ENCODE measurements at places on chromosomes 4 and X.
A peak's percentile ranks its signal among the peaks of the same experiment; 100 is the strongest.

- DNase-seq: peak; percentile 36
Measured at GRCh38 chr4:83258461-83258860, 26.1 kb downstream of the COQ2 start.

GRCh38 chr4:145719752-145720624 is 40.0 kb downstream of the C4orf51 start:
- DNase-seq: no peak

GRCh38 chr4:73698217-73698616 is 42.2 kb upstream of the CXCL8 start:
- peak; percentile 67 for DNase-seq

DNA sequence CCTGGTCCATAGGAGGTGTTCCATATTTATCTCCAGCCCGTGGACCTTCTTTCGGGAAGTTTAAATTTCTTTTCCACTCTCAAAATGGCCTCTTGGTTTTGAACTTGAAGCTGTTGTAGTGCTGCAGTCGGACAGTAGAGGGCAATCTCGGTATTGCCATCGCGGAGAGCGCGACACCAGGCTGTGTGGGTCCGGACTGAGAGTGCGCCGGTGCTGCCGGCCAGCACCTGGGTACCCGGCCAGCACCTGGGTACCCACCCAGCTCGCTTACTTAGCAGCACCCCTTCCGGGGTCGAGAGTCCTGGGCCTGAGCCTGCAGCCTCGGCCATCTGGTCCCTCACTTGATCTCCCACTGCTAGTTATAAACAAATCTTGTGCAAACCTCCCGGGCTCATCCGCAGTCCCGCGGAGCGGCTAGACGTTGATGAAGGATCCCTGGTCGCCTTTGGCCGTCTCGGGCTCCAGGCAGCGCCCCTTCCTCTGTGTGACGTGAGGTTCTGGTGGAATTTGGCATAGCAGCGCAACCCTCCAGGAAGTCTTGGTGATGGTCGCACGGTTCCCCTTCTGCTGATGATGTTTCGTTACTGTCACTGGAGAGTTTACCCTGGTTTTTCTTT is 18.0 kb downstream of the FAM9A start:
- DNase-seq: no peak

- DNase-seq: no peak
Measured at GRCh38 chrX:63402106-63402505, 51.0 kb upstream of the SPIN4 start.

- peak; percentile 80 for DNase-seq
Measured at GRCh38 chrX:138917781-138918180, 206.3 kb upstream of the FGF13 start.

DNA sequence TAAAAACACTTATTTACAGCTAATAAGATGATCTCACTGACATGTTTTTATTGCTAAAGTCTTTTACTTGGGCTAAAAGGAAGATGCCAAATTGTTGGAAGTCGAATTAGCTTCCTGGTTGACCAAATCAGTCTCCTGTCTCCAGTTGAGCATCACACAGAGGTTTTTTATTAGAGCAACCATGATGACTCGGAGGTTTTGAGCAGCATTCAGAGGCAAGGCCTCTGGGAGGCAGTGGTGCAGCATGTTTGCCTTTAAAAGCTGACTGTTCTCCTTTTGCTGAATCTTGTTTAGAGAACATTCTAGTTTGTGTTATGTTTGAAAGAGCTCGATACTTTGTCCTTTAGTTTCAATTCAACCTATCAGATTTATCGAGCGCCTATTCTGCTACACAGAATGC is 2.1 kb downstream of the UCHL1 start:
- DNase-seq: peak; percentile 65

DNA sequence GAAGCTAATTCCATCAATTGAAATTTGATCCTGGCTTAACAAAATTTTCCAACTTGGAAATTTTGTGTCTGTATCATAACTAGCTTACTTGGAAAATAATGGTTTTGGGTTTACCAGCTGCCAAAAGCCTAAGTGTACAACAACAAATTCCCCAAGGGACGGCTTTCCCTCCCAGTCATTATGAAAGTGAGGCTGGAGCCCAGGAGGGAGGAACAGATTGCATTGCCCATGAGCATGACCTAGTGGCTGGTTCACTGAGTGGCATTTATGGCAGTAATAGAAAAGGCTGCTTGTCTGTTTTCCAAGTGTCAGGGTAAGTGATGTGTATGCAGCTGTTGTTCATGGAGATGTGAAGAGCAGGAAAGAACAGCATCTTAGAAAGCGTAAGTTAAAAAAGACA is 70.8 kb upstream of the HHIP start:
- DNase-seq: peak; percentile 70

DNA sequence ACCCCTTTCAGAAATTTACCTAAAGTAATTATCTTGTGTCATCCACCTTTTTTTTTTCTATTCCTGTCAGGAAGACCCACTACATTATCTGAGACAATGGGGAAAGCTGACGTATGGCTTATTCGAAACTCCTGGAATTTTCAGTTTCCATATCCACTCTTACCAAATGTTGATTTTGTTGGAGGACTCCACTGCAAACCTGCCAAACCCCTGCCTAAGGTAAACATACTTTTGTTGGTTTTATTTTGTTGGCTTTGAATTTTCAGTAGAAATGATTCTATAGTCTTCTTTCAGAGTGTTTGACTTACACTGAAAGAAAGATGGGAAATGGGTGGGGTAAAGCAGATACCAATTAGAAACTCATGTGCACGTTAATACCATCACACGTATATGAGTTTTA is 2.2 kb downstream of the UGT2B7 start:
- no peak for DNase-seq

DNA sequence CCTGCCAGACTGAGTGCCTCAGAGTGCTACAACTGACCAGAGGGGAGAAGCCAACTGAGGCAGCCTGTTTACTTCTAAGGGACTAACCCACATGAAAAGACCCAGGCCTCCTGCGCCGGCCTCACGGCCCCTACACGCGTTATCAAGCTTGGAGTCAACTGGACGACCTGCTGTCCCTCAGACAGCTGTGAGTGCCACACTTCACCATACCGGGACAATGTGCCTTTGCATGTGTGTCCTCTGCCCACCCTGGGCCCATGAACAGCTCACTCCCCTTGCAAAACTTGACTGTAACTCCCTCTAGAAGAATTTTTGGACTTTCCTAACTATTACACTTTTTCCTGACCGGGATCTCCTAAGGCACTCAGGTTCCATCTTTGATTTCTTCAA is 1.8 kb downstream of the NOP14 start:
- DNase-seq: no peak

GRCh38 chr4:59597536-59598329 is 1602.4 kb upstream of the ADGRL3 start:
- no peak for DNase-seq

DNA sequence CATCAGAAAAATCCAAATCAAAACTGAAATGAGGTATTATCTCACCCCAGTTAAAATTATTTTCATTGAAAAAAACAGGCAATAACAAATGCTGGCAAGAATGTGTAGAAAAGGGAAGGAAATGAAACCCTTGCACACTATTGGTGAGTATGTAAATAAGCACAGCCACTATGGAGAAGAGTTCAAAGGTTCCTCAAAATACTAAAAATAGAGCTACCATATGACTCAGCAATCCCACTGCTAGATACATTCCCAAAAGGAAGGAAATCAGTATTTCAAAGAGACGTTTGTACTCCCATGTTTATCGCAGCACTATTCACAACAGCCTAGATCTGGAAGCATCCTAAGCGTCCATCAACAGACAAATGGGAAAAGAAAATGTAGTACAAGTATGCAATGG is 932.4 kb downstream of the PCDH18 start:
- no peak for DNase-seq

DNA sequence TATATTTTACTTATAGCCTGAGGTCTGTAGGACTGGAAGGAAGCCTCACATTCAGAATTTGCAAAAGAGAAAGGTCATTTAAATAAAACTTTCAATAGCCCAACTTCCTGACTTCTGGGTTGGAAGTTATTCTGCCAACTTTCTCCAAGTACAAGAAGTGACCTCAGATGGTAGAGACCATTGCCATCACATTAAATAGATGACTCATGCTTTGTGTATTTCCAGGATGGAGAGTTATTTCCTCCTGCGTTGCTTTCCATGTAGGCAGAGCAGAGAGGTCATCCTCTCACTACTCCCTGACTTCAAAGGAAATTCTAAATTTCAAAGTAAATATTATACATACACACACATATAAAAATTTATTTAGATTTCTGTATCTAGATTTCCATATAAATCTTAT is 73.0 kb upstream of the NR3C2 start:
- peak; percentile 41 for DNase-seq

GRCh38 chrX:9789555-9789954 is 3.3 kb downstream of the SHROOM2 start:
- no peak for DNase-seq

DNA sequence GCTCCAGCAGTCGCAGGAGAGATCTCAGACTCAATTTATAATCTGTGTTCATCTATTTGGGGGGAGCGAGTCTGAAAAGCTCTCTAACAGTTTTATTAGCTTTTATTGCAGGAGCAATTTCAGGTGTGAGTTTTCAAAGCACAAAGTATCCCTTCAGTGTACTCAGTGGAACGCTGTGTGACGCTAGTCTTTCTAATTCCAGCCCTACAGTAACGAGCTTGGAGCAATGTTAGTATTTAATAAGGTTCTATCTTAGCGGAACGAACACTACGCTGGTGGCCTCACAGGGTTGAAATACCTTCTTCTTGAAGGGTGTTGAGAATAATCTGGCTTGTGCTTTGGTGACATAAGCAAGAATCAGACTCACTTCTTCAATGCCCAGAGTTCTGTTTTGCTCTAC is 8.4 kb downstream of the HS3ST1 start:
- DNase-seq: no peak

DNA sequence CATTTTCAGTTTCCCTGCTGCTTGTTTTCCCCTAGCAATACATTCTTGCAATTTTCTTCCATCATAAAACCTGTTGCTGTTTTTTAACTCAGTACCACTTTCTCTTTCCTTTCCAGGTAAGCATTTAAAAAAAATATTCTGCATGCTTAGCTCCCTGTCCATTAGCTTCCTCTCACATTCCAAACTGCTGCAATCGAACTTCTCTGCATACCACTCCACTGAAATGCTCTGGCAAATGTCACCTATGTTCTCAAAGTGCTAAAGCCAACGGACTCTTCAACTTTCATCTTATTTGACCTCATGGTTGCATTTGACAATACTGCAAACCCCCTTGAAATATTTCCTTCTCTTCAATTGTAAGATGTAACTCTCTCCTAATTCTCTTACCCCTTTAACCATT is 192.7 kb downstream of the ANAPC10 start:
- DNase-seq: no peak

- DNase-seq: no peak
Measured at GRCh38 chrX:14826319-14826718, 46.5 kb downstream of the FANCB start.

DNA sequence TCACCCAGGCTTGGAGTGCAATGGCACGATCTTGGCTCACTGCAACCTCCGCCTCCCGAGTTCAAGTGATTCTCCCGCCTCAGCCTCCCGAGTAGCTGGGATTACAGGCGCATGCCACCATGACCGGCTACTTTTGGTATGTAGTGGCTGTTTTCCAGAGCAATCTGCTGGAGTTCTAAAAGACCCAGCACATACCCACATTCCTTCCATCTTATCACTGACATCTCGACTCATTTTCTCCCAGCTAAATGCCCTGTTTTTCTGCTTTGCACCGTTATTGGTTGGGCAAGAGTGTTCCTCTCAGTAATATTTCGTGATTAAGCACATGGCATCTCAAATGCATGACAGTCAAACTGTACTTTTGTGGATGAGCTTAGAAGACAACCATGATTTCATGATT is 53.7 kb downstream of the PRKX start:
- DNase-seq: no peak

- no peak for DNase-seq
Measured at GRCh38 chrX:15483891-15484290, 9.2 kb downstream of the PIR start.

- no peak for DNase-seq
Measured at GRCh38 chr4:154018659-154019058, 229.8 kb upstream of the SFRP2 start.

- no peak for DNase-seq
Measured at GRCh38 chr4:104063341-104063740, 343.6 kb upstream of the TACR3 start.

- no peak for DNase-seq
Measured at GRCh38 chr4:12707381-12708175, 776.6 kb downstream of the RAB28 start.

GRCh38 chrX:148412006-148412405 is 88.4 kb upstream of the AFF2 start:
- no peak for DNase-seq

DNA sequence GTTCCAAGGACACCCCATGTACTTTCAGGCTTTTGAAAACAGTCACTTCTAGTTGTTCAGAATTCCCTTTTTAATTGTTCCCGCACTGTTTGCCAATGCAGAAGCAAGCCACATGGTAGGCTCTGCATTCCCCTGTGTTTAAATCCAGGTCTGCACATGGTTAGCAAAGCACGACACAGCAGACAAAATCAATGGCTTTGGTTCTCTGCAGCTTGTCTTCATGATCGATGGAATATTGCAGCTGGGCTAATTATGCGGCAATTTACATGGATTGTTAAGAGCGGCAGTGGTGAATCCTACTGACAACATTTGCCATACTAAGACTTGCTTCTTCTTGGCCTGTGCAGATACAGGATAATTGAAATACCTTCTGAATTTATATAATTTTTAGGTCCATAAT is 20.6 kb upstream of the INPP4B start:
- DNase-seq: no peak

DNA sequence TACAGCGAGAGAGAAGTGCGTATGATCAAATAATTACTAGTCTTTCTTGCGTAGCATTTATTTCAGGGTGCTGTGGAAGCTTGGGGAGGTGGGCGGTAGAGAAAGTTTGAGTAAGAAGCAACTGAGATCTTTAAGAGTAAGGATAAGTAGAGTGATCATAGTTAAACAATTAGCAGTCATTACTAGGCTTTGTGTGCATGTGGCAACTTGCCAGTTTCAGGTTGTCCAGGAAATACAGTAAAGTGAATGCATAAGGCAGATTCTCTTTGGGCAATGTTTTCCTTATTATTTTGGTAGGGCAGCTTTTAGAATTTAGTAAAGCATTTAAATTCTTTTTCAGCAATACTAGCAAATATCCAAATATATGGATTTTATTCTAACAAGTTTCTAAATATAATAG is 57.0 kb downstream of the HPGDS start:
- no peak for DNase-seq

GRCh38 chrX:48910926-48911411 is 477 bp downstream of the SLC35A2 start:
- DNase-seq: peak; percentile 41

- no peak for DNase-seq
Measured at GRCh38 chrX:150088042-150088441, 149.8 kb upstream of the EOLA2 start.

DNA sequence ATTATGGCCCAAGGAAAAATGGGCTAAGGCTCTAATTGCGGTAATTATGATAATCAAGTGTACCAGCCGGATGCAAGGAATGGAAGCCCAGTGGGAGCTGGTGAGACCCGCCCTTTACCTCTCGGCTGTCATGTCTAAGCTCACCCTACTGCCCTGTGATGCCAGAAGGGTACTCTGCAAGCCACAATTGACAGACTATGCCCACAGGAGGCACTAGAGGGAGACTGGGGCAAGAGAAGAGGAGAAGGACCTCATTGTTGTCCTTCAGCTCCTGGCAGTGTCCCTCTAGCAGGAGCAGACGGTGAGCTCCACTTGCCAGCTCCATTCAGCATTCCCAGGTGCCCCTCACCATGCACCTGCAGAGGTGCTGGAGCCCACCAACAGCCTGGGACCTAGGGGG is 141.8 kb downstream of the SMIM20 start:
- no peak for DNase-seq
